ENCODE measurements at places on chromosomes 6 and 20.

GRCh38 chr6:163062790-163063189, 335.0 kb downstream of the PACRG start:
- no peak for DNase-seq

DNA sequence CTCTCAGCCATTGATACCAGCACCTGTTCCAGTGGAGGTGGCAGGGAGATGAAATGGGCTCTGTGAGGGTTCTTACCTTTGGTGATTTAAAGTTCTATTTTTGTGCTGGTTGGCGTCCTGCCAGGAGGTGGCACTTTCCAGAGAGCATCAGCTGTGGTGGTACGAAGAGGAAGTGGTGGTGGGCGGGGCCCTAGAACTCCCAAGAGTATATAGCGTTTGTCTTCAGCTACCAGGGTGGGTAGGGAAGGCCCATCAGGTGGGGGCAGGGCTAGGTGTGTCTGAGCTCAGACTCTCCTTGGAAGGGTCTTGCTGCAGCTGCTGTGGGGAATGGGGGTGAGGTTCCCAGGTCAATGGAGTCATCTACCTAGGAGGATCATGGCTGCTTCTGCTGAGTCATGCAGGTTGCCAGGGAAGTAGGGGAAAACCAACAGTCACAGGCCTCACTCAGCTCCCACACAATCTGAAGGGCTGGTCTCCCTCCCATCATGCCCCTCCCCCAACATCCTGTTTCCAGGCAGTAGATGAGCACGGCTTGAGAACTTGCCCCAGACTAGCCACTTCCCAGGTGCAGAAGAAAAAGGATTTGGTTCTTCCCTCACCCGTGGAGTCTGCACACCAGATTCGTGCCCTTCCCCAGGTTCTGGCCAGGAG, 46.6 kb downstream of the MOXD1 start:
- no peak for DNase-seq

DNA sequence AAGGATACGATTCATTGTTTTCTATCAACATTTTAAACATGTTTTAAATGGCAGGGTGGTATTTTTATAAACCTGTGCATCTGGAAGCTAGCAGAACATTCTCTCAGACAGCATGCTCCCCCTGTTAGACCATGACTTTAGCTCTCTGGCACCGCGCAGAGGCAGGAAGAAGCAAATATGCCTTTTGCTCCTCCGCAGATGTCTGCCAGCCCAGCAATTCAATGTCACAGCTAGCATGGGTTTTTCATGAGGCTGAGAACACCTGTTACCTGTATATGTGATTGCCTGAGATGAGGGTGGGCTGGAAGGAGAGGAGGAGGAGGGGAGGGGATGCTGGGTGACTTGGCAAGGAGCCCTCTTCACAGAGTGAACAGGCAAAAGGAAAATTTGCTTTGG, 6.7 kb downstream of the MTCH1 start:
- DNase-seq = no peak

DNA sequence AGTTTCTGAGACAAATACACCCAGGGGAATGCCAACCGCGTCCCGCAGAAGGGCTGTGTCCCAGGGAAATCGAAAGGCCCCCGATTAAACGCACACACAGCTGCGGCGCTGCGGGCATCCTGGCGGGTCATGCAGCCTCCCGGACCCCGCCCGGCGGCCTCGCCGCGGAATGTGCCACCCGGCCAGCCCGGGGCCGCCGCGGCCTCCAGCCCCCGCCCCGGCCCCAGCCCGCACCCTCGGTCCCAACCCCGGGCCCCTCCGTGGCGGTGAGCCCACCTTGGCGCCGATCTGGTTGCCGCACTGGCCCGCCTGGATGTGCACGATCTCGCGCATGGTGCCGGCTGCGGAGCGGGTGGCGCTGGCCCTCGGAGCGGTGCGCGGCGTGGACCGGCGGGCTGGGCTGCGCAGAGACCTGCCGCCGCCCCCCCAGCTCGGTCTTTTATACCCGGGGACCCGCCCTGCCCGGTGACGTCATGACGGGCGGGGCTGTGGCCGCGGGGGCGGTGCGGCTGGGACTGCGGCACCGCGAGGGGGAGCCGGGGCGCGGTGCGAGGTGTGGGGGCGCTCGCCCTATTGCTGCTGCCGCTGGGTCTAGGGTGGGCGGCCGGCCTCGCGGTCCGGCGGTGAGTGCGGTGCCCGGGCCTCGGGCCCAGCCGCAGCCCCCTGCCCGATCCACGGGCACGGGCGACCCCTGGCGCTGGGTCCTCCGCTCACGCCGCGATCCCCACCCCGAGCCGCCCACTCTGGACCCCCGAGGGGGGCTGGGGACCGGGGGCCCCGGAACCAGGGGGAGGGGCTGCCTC, at the start of gene TUBB2A:
TSS of gene TUBB2A (minus strand) at position 414 of the 803 bp plus-strand sequence. CDS start at position 333, 81 bp downstream.
- DNase-seq = peak; percentile 72

GRCh38 chr6:6697620-6698019, 109.1 kb downstream of the LY86 start:
- DNase-seq = no peak

DNA sequence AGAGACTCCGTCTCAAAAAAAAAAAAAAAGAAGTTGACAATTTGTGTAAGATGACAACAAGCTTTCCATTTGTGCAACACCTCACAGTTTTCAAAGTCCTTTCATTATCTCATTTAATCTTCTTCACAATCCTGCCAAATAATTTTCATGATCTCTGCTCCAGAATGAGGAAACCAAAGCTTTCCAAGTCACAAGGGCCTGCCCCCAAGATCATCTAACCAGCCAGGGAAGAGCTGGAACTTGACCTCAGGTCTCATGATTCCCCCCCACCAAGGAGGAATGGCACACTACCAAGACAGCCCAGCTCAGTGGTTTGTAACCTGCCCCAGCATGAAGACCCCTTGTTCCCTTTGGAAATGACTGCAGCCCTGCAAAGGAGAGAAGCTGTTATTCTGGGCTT, 74.0 kb upstream of the PIM1 start:
- DNase-seq = no peak

- no peak for DNase-seq
Measured at GRCh38 chr20:16491294-16491905, 81.8 kb downstream of the KIF16B start.

DNA sequence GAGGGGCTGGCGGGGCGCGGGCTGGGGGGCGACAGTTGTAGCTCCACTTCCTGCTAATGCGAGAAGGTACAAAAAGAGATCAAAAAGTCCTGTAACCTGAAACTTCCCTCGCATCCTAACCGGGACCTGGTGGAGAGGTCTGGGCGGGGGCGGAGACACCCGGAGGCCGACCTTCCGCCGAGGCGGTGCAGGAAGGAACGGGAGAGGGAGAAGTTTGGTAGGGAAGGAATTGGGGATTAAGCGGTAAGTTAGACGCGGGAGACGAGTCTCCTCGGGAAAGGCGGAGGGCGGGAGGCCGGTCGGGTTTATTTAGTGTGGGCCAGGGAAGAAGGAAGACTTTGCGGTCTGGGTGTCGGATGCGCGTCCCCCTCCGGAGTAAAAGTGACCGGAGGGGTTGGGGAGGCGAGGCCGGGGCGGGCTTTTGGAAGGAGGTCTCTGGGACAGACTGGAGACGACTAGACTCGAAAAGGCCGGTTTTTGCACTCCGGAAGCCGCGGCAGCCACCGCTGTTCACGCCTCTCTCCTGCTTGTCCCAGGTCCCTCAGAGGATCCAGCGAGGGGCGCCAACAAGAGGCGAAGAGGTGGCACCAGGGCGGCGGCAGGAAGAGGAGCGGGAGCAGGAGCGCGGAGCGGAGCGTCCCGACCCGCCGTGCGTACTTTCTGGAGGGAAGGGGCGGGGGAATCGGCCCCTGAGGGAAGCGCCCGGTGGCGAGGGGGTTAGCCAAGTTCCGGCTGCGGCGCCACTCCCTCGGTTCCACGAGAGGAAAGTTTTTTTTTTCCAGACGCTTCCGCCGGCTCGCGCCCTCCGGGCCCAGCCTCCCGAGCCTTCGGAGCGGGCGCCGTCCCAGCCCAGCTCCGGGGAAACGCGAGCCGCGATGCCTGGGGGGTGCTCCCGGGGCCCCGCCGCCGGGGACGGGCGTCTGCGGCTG, 734 bp downstream of the TPBG start:
- DNase-seq = no peak

DNA sequence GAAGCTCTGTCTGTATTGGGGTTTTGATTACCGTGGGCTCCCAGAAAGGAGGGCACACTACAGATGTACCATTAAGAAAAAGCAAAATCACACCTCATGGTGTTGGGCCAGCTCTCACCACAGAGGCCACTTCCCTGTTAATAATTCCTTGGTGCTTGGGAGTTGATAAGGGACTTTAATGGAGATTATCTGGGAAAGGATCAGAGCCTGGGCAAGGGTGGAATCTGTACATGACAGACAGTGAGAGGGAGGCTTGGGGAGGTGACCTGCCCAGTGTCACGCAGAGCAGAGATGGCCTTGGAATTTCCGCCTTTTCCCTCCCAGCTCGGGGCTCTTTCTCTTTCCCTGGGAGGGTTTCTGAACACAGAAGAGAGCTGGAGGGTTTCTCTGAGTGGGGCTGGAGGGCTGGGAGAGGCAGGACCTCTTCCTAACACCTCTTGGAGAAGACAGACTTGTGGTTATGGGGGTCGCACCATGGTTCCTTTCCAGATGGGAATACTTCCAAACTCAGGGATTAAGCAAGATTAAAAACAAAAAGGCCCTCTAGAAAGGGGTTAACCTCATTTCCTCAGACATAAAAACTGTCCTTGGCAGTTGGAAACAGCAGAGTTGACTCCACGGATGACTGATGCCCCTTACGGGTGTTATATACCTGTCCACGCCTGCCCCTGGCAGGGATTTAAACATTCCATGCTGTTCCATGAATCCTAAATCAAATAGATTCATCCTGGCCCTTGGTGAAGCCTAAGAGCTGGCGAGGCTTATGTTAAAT, 16.8 kb upstream of the KCNK16 start:
- no peak for DNase-seq

DNA sequence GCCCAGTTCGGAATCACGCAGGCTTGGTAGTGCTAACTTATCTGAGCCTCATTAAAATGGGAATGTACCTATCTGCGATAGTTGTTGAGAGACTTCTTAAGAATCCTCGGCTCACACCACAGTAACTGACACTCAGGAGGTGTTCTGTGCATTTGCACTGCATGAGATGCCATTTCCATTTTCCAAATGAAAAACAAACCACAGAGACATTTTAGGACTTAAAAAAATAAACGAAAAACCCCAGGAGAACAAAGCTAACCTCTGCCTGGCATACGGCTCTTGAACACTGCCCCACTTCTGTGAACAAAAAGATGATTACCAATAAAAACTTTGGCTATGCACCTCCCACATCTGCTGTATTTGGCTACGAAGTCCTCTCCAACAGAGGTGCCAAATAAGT, 37.6 kb downstream of the BEND3 start:
- DNase-seq = no peak

DNA sequence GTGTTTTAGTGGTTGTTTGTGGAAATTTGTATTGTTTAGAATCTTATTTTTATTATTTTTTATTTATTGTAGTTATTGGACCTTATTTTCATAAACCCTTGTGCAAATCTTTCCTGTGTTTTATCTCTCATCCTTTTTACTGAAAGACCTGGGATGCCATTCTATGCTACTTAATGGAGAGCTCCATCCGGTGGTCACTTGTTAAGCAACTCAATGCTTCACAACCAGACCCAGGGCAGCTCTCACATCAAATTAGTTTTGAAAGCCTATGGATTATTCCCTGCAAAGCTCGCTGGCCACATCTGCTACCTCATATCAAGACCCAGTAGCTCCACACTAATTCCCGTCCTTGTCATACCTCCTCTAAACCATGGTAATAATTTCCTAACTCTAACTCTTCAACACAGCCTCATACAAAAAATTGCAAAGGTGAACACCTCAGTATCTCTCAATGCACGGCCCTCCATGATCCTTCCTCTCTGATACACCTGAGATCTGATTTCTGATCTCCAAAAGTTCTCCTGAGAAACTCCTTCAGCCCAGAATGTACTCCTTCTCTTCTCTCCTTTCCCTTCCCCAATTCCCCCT, 296.6 kb upstream of the MANEA start:
- no peak for DNase-seq

DNA sequence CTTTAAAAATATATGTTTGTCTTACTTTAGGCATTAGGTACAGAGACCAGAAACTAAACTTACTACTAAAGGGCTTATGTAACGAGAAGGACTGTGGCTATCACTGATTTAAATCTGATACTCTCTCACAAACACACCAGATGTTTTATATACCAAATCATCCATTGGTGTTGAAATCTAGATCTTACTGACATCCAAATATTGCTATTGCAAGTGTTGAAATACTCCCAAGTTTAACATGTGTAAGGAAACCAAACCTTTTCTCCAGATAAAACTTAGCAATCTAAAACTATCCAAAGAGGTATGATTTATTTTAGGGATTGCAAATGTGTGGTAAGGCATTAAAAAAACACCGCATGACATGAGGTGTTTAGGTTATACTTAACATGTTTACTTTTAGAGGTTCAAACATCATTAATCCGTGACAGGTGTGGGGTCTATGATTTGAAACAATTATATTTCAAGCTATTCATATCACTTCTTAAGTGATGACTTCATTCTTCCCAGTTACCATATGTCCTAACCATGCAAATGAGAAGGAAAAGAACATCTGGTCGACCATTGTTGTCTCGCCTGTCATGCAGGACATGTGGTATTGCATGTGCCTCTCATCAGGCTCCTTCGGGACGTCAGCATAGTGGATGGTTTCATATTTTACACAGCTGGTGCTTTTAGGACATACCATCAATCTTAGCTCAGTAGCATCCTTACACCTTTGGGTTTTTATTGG, 168.3 kb upstream of the SPACA1 start:
- no peak for DNase-seq

- DNase-seq = no peak
Measured at GRCh38 chr20:40925829-40926510, 102.7 kb upstream of the TOP1 start.

DNA sequence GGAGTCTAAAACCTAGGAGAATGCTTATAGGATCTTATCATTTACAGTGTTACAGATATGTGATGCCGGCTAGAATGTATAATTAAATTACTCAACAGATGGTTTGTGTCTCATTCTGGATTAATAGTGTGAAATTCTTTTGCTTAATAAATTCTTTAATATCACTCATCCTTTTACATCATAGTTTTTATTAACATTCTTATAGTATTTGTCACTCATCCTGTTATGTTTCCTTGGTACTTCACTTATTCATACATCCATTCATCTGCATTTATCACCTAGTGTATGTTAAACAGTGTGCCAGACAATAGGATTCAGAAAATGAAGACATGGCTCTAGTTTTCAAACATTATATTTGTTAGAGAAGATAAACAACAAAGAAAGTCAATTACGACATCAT, 468.7 kb downstream of the FRK start:
- DNase-seq = no peak

- no peak for DNase-seq
Measured at GRCh38 chr6:17015551-17016381, 86.1 kb upstream of the STMND1 start.

GRCh38 chr6:108193131-108193530, 27.3 kb downstream of the NR2E1 start:
- DNase-seq = no peak

GRCh38 chr6:18451756-18452155, 64.6 kb downstream of the RNF144B start:
- DNase-seq = no peak
